Right ventricle myocardium inferior (tissue), 1 donor: ENCODE measurements at places on chromosomes 7 and 10. TPM values are rescaled to one million over a fixed set of nuclear protein-coding genes. Genes with fewer than 3 reads are reported as not detected.

The VAX1 gene
- total RNA-seq, result not detected

The GSTO2 gene
- 0.70 TPM for total RNA-seq

The NEUROD6 gene
- not detected for total RNA-seq

The PTPRZ1 gene
- total RNA-seq, result 0.41 TPM

The CPVL gene
- total RNA-seq, result 50.6 TPM

The SEC31B gene
- 8.2 TPM for total RNA-seq

The SYPL1 gene
- 89.9 TPM for total RNA-seq

The ABCC2 gene
- total RNA-seq, result 0.05 TPM
